ENCODE measurements at places on chromosomes 3 and 15.
A peak's percentile ranks its signal among the peaks of the same experiment; 100 is the strongest.

- DNase-seq = no peak
These were observed 65.3 kb downstream of the NSMCE3 start for GRCh38 chr15:29204369-29204755.

DNA sequence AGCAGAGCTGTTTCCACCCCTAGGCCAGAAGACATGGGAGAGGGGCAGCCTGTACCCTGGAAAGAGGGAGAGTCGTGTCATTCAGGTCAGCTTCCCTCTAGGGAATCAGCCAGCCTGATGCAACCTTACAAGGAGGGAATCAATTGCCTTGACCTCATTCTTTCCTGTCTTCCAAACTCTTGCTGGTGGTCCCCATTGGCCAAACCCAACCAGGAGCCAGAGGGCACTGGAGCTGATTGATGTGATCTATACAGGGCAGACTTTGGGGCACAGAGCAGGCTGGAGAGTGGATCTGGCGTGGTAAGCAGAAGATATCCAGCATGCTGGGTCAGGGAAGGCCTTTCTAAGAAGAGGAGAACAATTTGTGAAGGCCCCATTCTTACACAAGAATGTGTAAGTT, 19.1 kb upstream of the MAGEF1 start:
- DNase-seq = no peak

DNA sequence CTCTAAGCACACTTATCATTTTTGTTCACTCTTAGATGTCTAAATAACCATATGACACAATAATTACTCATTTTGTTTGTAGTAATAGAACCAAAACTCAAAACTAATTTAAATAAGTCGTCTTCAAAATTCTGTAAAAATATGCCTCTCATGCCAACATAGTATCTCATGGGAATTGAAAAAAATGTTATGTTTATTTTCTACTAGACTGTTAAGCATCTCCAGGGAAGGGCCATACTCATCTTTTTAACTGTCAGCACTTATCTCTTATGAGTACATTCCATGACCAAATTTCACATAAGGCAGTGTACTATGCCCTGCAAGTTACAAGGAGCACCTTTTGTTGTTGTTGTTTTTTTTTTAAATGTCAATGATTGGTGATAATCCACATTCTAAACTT, 18.3 kb upstream of the USF3 start:
- DNase-seq = no peak

DNA sequence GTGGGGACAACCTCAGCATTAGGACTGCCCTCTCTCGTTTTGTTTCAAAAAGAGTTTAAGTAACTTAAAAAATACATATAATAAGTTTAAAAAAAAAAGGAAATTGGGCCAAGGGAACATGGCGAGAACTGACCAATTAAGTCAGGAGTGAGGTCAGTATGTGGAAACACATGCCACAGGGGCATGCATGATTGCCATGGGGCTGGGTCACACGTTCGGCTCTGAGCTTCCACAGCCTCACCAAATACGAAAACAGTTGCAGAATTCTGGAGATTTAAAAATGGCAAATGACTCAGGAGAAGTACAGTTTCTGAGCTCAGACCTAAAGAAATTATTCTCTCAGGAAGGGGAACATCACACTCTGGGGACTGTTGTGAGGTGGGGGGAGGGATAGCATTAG, 24.1 kb downstream of the PDE8A start:
- DNase-seq = no peak

- DNase-seq = no peak
These were observed 31.0 kb upstream of the ATOSA start for GRCh38 chr15:52710050-52710707.

DNA sequence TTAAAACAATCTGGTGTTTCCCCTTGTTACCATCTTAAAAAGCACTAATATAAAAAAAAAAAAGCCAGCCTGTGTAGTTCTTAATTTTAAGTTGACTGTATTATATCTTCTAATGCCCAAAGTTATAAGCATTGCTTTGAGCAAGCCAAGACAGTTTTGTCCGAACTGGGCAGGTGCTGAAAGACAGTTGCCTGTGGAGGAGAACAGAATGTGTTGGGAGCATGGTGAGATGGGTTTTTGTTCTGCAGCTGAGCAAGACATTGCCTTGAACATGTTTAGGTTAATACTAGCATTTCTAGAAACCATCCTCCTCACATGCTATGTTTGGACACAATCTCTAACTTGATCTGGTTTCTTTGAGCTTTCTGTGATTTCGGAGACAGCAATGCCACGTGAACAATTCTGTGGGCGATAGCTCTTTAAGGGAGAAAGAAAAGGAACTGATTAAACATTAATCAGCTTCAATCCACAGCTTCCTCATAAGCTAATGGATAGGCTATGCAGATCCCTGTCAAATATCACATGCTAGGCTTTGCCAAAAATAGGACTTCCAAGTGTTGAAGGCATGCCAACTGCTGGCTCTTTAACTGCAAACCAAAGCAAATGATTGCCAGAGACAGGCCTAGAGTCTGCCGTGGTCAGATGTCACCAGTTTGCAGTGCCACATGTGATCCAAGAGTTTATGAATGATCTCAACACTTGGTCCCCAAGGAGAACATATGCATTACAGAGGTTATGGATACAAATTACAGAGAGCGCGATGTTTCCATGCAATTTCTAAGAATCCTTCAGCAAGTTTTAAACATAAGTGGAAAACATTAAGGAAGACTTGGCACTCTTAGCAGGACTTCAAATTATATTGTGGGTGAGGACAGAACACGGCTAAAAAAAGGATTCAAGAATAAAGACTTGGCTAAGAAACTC, 428.1 kb downstream of the ROBO2 start:
- no peak for DNase-seq

DNA sequence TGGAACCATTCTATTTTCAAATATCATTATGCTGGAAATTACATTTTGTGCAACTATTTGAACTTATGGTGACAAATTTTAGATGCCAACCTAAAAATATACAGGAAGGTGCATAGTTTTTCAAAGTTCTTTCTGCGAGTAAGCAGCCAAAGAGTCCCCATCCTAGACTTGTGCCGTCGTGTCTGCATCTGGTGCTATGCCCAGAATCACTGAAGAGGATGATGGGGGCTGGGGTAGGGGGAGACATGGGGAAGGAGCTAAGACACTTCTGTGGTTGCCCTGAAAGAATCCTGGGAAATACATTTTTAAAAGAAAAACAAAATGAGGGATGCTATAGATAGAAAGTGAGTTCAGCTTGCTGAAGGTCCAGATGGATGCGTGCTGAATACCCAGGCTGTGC, 21.2 kb upstream of the FAM81A start:
- DNase-seq = no peak

GRCh38 chr15:31606194-31606669, 279.6 kb downstream of the KLF13 start:
- DNase-seq = no peak

DNA sequence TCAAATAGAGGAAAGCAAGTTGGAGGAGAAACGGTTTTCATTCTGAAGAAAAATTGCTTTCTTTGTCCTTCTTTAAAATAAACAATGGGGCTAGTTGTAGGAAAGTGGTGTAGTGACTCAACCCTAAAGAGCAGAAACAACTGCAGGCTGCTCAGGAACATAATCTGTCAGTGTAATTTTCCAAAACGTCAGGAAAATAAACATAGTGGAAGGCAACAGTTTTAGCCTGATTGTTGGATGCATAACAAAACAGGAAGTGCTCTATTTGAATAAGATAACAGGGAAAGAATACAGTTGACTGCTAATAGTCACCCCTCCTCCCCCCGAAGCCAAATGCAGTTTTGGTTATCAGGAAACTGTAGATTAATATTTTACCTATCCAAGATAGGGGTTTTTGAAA, 167.6 kb downstream of the ECT2 start:
- no peak for DNase-seq

DNA sequence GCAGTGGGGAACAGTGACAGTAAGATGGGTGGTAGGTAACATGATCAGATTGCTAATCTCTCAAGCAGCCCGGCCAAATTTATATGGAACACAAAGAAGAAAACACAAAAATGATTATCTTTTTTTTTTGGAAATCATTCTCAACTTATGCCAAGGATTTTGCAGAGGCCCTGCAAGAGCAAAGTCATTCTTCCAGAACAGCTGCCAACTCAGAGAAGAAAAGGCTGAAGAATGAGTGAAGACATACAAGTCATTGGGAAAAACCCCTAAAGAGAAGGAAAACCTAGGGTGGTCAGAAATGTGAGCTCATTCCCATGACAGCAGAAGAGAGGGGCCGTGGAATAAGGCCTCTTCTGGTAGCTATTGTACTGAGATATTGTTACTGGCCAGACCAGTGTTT, 246.7 kb downstream of the SHOX2 start:
- DNase-seq = no peak

- peak; percentile 58 for DNase-seq
These were observed 16.9 kb upstream of the SEMA4B start for GRCh38 chr15:90184119-90184785.

GRCh38 chr3:50246517-50246954, 10.5 kb downstream of the GNAI2 start:
- DNase-seq = no peak

DNA sequence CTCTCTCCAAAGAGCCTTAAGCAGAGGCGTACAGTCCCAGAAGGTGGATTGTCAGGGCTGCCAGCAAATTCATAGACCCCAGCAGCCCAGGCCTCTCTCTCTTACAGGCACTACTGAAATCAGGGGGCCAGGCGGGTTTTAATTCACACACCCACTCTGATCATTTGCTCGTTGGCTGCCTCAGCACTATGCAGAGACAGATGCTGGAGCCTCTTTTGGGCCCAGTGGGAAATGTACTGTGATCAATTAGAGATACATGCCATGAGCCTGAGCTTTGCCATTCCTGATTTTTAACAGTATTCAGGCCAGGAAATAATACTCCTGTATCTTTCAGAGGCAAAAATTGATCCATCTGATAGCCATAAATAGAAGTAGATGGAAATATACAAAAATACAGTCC, 53.0 kb downstream of the CMTM6 start:
- no peak for DNase-seq

DNA sequence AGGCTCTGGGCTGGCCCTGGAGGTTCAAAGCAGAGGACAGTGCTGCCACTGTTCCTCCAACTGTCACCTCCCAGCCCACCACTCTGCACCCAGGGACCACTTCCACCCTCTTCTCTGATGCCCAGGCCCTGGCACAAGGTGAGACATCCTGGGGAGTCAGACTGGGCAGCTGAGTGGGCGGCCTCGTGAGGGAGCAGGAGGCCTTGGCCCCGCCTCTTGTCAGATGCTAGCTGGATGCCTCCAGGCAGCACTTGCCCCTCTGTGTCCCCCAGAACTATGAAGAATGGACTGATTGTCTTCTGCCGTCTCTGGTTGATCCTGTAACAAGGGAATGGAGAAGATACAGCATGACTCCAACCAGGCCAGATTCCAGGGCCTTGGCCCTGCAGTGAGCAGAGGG, 191.0 kb upstream of the LINGO1 start:
- DNase-seq = no peak

GRCh38 chr3:45064512-45065372, 38.6 kb downstream of the CLEC3B start:
- no peak for DNase-seq

GRCh38 chr3:120039642-120040610, 54.3 kb downstream of the GSK3B start:
- peak; percentile 24 for DNase-seq

DNA sequence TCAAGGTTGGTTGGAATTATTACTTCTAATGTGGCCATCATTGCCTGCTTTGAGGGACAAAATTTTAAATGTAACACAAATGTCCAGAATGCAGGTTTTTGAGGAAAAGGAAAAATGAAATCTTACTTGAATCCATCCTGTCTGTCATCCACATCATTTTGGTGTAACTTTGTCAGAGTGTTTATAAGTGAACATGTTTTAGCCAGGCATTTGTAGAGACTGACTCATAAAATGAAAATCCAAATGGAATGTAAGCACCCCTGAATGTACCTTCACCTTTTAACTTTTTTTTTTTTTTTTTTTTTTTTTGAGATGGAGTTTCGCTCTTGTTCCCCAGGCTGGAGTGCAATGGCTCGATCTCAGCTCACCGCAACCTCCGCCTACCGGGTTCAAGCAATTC, 141.8 kb upstream of the BNIP2 start:
- DNase-seq = no peak

DNA sequence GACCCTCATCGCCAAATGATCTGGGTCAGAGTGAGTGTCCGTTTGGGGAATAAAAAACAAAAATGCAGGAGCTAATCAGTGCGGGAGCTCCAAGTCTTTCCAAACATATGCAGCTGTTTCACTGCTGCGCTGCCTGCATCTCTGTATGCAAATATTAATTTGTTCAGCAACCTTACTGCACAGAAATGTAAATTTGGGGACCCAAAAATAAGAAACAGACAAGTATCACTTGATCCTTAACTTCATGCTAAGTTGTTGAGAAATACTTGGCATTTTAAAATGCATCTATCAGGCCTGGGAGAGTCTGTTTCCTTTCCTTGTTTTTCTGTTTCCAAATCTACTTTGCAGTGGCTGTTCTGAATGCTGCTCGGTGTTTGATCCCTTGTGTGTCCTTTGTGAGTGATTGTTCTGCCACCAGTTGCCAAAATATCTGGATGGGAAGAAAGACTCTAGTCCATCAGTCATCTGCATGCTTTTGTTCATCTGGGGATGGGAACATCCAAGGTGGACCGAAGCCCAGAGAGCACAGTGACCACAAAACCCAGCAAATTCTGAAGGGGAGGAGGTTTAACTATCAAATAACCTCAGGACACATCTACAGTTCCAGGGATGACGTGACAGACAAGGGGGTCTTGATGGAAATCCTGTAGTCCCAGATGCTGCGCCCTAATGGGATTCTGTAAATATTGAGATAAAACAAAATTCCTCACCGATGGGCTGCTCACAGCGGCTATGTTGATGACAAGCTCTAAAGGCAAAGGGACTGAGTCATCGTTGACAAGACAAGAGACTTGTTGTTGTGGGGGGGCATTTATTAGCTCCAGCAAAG, 199.5 kb upstream of the WNT5A start:
- no peak for DNase-seq

DNA sequence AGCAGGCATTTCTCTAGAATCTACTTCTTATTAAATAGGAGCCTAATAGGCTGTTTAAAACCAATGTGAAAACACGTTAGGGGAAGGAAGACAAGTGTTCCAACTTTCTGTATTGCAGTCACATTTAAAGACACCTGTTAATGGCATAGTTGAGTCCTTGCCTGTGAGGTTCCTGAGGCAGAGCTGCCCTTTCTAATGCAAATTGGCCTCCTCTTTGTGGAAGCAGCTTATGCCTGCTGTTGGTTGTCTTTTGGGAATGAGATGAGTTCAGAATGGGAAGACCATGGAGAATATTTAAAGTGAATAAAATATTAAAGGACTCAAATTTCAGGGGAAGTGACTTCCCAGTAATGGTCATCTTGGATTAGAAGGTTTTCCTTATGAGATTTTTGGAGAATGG, 51.2 kb downstream of the NEK11 start:
- DNase-seq = no peak

DNA sequence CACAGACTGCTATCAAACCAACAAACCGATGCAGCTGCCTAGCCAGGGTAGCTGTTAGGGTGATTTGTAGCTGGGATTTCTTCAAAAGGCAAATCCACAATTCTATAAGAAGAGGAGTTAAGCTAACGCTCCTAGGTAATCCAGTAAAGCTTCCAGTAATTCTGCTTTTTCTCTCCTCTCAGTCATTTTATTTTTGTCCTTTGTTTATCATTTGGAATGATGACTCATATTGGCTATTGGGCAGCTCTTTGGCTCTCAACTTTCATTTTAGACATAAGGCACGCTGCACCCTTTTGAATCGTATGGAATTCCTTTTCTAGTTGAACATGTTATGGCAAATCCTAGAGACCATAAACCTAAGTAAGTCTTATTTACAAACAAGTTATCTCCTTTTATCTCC, 53.2 kb upstream of the PPARG start:
- no peak for DNase-seq

GRCh38 chr3:86104154-86104553, 886.8 kb downstream of the VGLL3 start:
- DNase-seq = no peak

GRCh38 chr3:177820683-177821316, 623.5 kb upstream of the TBL1XR1 start:
- DNase-seq = no peak

Measured in midbrain (tissue), 1 donor.